Esophagus squamous epithelium (tissue), 5 donors: ENCODE measurements at places on chromosomes 6 and 20.

GRCh38 chr6:137699031-137699683, 167.9 kb upstream of the TNFAIP3 start:
- DNase-seq, result no peak

DNA sequence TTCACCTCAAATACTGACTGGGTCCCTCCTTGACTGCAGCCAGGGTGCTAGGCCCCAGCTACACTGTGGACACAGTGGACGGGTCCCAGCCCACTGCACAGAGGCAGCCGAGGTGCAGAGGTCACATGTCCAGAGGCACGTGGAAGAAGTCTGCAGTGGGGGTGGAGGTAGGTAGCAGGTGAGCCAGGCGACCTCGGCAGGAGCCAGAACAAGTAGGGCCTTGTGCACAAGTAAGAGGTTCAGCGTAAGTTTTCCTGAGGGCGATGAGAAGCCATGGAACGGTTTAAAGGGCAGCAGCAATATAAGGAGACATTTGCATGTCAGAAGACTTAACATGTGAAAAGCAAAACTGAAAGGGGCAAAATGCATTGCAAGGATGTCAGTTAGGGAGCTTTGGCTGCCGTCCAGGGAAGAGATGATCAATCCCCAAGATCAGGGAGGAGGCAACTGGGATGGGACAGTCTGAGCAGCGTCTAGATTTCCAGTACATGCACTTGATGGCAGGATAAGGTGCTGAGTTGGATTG, 49.7 kb upstream of the SNX9 start:
- no peak for DNase-seq

GRCh38 chr6:27893836-27894807, 18.1 kb downstream of the OR2B2 start:
- DNase-seq, result peak; percentile 41

DNA sequence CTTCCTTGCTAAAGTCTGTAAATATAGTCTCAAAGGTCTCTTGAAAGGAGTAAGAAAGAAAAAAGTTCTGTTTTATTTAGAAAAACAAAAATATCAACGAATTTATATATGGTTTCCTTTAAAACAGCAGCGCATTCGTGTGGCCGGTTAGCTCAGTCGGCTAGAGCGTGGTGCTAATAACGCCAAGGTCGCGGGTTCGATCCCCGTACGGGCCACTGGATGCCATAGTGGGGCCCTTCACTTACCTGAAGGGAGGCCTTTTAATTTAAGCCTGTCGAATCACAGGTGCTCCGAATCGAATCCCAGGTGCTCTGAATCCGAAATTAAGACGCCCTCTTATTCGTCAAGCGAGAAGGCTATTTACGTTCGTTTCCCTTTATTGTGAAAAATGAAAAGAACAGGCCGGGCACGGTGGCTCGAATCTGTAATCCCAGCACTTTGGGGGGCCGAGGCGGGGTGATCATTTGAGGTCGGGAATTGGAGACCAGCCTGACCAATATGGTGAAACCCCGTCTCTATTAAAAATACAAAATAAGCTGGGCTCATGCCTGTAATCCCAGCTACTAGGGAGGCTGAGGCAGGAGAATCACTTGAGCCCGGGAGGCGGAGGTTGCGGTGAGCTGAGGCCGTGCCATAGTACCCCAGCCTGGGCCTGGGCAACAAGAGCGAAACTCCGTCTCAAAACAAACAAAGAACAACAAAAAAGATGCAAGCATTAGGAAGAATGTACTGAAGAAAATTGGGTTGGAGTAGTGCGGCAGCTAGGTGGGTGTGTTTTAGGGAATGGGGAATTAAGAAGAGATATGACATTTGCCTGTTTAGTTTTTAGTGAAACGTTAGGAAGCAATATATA, 195.8 kb upstream of the ZNF184 start:
- no peak for DNase-seq

- no peak for DNase-seq
Measured at GRCh38 chr20:6768228-6769140, 998 bp downstream of the BMP2 start.

GRCh38 chr6:157510323-157511188, 129.6 kb downstream of the ZDHHC14 start:
- no peak for DNase-seq

DNA sequence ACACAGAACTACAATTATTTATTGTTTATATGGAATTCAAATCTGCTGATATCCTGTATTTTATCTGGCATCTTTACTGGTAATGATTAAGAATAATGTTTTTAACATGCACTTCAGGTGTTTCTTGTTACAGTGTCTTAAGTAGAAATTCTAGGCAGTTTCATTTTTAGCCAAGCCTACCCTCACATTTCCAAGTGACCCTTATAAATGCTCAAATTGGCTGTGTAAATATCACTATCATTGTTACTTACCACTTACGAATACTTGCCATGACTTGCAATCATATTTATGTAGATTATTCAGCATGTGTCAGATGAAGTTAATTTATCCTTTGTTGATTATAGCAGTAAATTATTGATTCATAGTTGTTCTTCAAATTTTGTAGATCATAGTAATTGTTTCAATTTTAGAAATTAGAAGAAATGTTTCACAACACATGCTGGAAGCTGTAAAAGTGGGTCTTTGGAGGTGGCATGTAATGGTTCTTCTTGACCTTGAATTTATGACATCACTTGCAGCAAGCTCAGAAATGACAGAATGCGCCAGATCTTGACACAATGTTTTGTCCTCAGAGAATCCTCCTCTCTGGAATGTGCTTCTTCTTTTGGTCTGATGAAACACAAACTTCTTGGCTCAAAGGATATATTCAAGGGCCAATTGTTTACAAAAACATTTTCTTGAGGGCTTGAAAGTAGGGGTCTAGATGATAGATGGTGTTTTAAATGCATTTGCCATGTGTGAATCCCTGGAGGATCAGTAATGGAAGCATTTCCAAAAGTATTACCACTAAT, 471.8 kb downstream of the COL12A1 start:
- no peak for DNase-seq

- DNase-seq, result no peak
Measured at GRCh38 chr6:140153703-140154102, 779.3 kb upstream of the CITED2 start.

DNA sequence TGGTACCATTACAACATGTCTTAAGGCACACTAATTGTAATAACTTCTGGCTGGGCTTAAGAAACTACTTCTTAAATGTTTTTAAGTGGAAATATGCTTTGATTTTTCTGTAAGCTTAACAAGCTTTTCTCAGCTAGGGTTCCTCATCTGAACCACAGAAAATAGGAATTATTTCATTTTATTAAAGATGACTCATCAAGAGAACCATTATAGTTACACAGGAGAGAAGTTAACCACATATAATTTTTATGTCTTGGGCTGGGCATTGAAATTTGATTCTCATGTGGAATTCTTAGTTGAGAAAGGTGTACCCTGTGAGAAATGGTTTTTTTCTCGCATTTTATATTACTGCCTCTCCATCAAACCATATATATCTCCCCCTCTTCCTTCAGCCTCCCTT, 75.1 kb downstream of the QKI start:
- no peak for DNase-seq

DNA sequence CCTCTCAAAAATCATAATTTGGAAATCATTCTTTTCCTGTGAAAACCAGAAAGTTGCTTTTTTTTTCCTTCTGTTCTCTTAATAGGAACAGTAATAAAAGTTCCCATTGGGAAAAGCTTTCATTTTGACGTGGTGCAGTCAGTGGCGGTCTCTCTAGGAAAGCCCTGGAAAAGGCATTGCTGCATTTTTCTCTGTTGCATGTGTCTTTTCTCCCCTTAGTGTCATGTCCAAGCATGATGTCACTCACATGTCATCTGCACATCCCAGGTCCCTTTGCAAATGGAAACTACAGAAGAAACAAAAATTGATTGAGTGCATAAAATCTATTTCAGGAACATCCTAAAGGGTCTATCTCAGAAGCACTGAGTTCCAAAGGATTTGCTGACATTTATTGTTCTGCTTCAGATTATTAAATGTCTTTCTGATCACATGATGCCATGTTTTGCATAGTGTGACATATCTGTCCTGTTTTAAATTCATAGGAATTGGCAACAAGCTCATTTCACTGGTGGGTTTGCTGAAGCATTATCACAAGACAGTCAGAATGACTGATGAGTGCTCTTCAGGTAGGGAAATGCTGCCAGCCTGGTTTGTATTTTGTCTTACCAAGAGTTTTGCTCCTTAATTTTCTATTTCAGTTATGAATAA, 208.7 kb downstream of the SOX4 start:
- DNase-seq, result no peak

GRCh38 chr20:19743640-19743995, 14.4 kb upstream of the RIN2 start:
- DNase-seq, result no peak
